ENCODE measurements at places on chromosomes 12 and 14. TPM values are rescaled to one million over a fixed set of nuclear protein-coding genes. Genes with fewer than 3 reads are reported as not detected.

DNA sequence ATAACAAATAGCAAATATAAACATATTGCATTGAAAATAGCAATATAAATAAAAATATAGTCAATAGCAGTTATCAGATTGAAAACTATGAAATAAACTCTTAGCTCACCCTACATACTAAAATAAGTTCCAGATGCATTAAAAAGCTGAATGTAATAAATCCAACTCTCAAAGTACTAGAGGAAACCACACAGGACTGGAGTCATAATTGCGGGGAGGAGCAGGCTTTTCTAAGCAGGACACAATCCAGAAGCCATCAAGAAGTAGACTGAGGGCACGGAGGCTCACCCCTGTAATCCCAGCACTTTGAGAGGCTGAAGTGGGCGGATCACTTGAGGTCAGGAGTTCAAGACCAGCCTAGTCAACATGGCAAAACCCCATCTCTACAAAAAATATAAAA lies 22.2 kb downstream of the GSC start:
- DNase-seq, result no peak

DNA sequence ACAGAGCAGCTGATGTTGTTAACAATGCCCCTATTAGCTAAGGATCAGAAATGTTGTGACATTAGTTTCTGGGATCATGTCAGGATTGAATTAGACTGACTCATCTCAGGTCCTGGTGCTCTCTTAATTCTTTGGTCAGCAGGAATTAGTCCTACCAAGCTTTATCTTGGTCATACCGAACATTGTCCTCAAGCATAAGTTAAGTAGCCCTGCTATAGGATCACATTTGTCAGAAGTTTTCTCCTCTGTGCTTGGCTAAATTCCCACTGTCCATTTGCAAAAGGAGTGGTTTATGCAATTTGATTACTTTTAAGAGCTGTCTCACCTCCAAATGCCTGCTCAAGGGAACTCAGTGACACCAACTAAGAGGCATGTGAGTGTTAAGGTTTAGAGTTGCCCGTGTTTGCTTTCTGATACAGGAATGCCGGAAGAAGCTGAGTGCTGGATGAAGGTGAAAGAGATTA lies 48.4 kb upstream of the IFNG-AS1 start:
- DNase-seq, result no peak

DNA sequence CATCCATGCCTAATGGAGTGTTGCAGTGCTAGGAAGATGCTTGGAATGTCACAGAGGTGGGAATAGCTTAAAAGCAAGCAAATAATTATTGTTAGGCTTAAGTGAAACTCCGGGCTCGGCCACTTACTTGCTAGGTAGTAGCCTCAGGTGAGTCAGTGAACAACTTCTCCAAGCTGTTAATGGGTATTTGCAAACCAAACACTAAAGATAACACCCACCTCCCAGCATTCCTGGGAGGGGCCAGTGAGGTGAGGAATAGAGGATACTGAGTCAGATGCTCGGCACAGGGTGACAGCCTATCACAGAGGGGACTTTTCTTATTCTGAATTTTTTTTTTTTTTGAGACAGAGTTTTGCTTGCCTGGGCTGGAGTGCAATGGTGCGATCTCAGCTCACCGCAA lies 151.2 kb upstream of the RFLNA start:
- no peak for DNase-seq

Gene LALBA
- not detected for total RNA-seq

Data from urinary bladder (tissue), 4 donors.